ENCODE measurements at places on chromosomes 11 and 22.

DNA sequence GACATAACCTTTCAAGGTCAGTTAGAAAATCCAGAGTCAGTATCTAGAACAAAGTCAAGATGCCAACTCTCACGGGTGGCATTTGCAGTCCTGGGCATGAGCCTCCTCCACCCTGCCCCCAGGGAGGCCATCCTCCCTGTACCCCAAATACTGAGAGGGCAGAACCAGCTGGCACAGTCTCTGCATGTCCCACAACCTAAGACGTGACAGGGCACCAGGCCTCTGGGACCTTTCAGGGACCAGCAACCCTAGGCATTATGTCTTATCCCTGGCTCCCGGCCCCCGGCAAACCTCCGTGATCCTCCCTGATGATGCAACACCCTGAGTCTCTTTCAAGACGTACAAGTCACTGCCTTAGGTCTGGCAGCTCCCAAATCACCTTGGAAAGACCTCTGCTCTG is 2.0 kb downstream of the MB start:
- DNase-seq = no peak

GRCh38 chr11:73402834-73403185 is 26.6 kb downstream of the RELT start:
- DNase-seq = no peak

DNA sequence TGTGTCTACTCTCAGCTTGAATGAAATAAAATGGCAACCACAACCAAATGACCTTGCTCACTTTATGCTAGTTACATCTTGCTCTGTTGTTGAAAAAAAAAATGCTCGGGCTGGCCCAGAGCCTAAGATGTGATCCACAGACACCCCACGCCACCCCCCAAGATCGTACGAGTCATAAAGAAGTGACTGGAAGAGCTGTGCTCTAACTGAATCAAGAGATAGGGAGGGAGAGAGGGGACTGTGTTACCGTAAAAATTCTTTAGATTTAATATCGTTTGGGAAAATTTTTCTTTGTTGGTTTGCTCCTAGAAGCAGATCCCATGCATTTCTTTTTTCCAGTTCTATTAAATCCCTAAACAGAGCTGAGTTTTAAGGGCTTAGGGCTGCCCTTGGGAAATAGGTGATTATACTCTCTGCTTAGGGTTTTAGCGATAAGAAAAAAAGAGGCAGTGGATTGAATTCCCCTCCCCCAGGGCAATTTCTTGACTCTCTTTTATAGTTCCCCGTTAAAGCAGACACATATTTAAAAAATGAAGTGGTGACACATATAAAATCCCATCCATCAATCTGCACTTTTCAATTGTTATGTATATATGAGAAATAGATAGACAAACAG is 14.5 kb downstream of the MAML2 start:
- DNase-seq = no peak

DNA sequence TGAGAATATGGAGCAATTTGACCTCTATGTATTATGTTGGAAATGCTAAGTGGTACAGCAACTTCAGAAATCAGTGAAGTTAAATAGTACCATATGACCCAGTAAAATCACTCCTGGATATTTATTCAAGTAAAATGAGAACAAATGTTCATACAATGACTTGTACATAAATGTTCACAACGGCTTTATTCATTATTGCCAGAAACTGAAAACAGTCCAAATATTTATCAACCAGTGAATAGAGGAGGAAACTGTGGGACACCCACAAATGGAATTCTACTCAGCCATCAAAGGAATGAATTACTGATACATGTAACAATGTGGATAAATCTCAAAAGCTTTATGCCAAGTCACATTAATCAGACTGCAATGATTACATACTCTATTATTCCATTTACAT is 416.3 kb downstream of the AASDHPPT start:
- DNase-seq = no peak

DNA sequence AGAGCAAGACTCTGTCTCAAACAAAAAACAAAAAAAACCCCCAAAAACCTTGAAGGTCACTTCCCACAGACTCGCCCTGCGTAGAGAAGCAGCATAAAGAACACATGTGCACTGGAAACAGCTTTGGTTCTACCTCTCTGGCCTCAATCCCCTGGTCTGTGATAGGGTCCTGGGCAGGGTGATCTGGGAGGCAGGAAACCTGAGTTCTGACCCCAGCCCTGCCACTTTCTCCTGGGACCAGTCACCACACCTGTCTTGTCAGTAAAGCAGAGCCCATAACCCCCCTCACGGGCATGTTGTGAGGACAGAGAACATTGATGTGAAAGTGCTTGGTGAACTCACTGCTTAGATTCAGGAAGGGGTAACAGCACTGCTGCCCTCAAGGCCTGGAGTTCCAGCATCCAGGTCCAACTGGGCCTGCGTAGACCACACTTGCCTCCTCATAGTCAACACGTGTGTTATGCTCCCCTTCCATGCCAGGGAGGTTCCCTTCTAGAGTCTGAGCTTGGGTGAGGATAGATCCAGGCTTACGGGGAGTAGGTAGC is 11.4 kb downstream of the UCP2 start:
- no peak for DNase-seq

DNA sequence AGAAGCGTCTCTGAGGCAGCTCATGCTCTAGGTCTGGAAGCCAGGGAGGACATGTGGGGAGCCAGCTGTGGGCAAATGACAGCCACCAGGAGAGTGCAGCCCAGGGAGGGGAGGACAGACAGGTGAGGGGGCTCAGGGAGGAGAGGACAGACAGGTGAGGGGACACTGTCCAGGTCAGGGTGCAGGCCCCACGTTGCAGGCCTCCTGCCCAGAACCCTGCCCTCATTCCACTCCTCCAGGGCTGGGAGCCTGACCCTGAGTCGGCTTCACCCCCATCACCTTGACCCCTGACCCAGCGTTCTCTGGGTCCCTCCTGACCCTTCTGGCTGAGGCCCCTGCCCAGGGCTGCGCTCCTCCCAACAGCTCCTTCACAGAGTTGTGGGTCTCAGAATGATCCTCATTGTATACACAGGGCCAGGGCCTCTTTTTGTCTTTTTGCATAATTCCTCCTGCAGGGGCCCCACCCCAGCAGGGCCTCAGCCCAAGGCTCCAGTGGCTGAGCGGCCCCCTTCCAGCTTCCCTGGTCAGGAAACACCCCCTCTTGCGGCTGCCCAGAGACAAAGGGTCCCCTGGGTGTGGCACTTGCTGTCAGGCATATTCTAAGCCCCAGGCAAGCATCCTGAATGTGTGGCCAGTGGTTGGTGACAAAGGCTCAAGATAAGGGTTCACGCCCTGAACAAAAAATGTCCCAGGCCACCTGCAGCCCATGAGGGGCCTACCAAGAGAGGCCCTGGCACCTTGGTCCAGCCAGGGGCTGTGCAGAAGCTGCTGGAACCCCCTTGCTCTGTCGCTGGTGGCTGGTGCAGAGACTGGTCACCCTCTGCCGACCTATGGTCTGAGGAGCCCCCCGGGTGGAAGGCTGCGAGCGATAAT is 853.0 kb downstream of the BRD1 start:
- no peak for DNase-seq

DNA sequence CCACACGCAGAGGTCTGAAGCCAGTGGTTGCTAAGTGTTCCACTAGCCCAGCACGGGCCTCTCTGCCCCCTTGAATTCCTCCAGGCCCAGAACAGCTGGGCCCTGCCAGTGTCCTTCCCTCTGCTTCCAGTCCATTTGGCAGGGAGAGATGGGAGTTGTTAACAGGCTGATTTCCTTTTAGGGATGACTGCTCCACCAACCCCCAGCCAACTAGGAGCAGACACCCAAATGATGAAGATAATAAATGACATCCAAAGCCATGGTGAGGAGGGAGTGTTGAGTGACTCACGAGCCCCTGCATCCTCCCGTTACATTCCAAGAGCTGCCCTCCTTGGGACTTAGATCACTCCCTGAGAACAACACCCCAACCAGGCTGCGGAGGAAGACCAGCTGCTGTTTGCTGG is 20.6 kb downstream of the PARVA start:
- DNase-seq = peak; percentile 91

DNA sequence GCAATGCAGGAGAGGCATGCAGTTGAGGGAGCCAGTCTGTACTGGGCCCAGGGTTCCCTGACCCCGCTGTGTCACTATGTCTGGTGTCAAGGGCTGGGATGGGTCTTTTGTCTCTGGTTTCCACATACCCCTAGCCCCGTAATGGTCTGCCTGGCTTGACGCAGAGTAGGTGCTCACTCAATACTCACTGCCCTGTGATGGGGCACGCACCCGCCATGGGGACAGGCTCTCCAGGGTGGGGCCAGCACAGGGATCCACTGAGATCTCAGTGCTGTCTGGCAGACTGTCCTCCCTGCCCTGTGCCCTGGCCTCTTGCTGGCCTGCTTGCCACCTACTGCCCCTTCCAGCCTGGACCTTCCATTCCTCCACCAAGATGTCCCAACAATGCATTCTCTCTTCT is 101.7 kb upstream of the CD82 start:
- DNase-seq = no peak

DNA sequence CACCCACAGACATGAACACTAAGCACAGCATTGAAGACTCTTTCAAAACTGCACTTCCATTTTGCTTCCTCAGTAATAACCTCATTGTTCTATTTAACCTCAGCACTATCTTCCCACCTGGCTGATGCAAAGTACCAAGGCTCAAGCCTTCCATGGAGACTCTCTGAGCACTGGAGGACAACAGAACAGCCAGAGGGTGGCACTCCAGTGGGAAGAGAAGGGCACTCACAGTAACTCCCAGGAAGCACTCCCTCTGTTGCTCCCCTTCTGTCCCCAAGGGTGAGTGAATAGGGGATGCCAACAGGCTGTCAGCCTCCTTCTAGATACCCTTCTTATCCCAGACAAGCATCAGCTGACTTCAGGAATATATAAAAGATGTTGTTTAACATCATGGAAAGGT is 3.5 kb downstream of the ME3 start:
- DNase-seq = no peak

- no peak for DNase-seq
Measured at GRCh38 chr11:1116104-1116503, 41.4 kb downstream of the MUC2 start.

DNA sequence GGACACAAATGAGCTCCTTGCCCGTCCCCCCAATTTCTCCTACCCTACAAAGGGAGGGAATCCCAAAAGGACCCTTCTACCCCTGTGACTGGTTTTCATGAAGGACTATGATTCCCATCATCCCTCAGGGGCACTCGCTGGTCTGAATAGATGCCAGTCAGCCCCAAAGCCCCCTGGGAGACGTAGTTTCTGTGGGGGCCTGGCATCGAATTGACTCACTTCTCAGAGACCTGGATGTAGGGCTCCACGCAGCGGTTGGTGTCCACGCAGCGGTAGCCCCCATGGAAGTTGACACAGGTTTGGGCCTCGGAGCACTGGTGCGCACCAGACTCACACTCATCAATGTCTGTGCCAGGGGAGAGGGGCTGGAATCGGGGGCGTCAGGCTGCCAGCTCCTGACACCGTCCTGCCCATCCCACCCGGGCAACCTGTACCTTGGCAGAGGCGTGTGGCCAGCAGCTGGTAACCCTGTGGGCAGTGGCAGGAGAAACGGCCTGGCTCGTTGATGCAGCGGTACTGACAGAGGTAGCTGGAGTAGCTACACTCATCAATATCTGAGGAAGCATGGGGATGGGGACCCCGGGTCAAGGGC is 4.4 kb downstream of the EFEMP2 start:
- DNase-seq = no peak

DNA sequence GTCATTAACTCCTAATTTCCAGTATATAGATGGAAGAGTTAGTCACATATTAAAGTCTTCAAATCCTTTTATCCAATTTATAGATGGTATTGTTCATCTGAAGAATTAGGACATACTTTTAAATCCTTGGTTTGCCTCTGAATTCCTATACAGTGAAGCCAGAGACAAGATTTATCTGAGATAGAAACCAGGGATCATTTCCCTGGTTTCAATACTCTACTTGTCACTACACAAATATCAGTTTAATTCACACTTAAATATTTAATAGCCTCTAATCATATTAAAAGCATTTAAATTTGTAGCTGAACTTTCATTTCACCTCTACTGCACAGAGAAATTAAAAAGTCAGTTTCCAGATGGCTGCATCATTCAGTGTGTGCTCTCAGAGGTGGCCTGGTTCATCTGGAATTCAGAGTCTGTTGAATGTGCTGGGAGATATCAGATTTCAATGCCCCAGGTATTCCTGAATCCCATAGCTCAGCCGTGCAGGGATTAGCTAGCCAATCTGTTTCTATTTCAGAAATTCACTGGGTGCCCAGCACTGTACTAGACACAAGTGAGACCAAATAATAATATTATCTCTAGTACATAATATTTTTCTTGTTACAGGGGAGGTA is 344.3 kb downstream of the AASDHPPT start:
- no peak for DNase-seq

GRCh38 chr11:35267504-35267903 is 128.5 kb downstream of the CD44 start:
- DNase-seq = peak; percentile 40

GRCh38 chr22:38070250-38070921 is 13.2 kb downstream of the PICK1 start:
- no peak for DNase-seq

- DNase-seq = no peak
Measured at GRCh38 chr11:128862406-128862805, 4.7 kb downstream of the KCNJ1 start.

GRCh38 chr22:27345691-27346090 is 455.9 kb downstream of the MN1 start:
- no peak for DNase-seq

DNA sequence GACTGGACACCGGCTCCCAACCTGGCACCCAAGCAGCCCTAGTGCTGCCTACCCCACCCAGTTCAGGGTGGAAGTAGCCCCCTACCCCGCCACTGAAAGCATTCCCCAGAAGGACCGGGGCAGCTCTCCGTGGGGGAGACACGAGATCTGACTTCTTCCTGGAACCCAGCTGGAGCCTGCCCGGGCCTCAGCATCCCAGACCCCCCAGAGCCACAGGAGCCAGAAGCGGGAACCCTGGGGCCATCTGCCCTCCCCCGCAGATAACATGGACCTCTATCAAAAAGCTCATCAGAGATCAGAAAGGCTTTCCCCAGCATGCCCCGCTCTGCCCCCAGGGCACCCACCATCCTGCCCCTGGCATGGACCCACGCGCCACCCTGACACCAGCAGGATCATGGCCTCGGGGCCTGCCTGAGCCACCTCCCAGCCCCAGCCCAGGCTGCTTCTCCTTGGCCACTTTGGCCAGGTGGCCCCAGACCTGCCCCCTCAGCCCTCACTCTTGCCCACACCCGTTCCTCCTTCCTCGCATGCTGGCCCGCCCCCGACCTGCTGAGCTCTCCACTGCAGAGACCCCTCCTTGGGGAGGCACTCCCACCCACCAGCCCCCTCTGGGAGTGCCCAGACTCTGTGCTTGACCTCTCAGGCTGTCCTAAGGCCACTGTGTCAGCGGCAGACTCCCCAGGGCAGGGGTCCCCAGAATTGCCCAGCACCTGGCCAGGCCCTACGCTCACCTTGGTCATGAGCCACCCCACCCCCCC is 17.1 kb downstream of the WNT7B start:
- DNase-seq = no peak

GRCh38 chr11:111447931-111448330 is 64.3 kb downstream of the BTG4 start:
- DNase-seq = no peak

GRCh38 chr11:45289369-45289768 is 3.2 kb upstream of the SYT13 start:
- peak; percentile 55 for DNase-seq

GRCh38 chr11:95512177-95512576 is 277.4 kb downstream of the FAM76B start:
- DNase-seq = peak; percentile 79
